Astrocyte (in vitro differentiated cells and primary cell): ENCODE measurements at places on chromosomes 6 and 20. TPM values are rescaled to one million over a fixed set of nuclear protein-coding genes. Genes with fewer than 3 reads are reported as not detected.

DNA sequence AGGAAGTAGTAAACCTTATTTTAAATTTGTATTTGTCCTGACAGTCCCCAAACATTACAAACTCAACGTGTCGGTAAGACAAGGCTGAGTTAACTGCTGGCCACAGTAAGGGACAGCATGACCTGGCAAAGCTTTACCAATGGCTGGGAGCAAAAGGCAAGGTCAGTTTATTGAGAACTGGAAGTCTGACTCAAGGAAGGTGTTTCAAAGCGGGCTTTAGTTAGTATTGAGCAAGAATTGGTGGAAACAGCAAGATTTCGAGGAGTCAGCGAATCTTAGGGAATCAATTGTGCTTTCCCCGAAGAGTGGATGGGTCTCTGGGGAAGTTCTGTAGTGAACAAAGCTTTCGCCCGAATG, 885 bp upstream of the GZF1 start:
- DNase-seq: no peak

DNA sequence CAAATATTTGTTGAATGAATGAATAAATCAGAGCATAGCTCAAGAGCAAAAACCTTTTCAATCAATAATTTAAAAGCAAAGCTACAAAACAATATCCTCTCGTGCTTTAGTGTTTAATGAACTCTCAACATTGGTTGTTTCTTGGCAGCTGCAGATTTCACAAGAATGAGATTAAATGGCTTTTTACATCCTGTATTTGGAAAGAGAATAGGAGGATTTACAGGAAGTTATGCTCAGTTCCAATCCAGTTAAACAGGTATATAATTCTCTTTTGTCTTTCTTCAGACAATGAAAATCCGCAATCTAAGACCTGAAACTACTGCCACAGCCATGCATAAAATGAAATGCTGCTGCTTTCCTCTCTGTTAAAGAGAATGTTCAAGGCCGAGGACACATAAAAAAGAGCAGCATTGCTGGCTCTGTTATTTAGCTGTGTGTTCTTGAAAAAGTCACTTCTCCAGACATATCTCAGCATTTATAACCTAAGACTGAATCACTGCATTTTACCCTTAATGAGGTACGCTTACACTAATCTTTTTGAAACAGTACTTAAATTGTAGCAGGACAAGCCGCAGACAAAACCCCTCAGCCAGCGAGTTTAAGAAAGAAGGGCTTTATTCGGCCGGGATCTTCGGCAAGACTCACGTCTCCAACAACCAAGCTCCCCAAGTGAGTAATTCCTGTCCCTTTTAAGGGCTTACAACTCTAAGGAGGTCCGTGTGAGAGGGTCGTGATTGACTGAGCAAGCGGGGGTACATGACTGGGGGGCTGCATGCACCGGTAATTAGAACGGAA, 3.6 kb downstream of the C6orf52 start:
- no peak for DNase-seq

- DNase-seq: no peak
Measured at GRCh38 chr20:45462711-45463509, 6.6 kb upstream of the WFDC2 start.

- peak; percentile 95 for DNase-seq
Measured at GRCh38 chr6:16322666-16323312, 84.4 kb downstream of the GMPR start.

- peak; percentile 89 for DNase-seq
Measured at GRCh38 chr6:161544801-161545480, 271.1 kb upstream of the AGPAT4 start.

DNA sequence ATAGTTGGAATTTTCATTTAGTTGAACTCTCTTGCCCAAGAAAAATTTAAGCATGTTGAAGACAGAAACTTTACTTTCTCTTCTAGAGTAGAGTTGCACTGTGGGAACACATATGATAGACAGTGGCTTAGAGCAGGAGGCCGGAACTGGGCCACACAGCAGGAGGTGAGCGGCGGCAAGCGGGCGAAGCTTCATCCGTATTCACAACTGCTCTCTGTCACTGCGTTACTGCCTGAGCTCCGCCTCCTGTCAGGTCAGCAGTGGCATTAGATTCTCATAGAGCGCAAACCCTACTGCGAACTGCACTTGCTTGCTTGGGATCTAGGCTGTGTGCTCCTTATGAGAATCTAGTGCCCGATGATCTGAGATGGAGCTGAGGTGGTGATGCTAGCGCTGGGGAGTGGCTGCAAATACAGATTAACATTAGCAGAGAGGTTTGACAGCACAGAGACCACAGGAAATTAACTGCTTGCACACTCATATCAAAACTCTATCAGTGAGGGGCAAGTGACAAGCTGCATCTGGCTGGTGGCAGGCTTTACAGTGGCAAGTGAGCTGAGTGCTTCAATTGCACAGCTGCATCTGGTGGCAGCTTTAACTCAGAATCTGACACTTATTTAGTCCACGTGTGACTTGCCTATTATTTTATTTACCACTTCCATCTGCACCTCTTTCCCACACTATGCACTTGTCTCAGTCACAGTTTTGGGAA, 174.9 kb upstream of the C6orf118 start:
- no peak for DNase-seq

- DNase-seq: no peak
Measured at GRCh38 chr20:47887477-47888080, 102.3 kb upstream of the SULF2 start.

DNA sequence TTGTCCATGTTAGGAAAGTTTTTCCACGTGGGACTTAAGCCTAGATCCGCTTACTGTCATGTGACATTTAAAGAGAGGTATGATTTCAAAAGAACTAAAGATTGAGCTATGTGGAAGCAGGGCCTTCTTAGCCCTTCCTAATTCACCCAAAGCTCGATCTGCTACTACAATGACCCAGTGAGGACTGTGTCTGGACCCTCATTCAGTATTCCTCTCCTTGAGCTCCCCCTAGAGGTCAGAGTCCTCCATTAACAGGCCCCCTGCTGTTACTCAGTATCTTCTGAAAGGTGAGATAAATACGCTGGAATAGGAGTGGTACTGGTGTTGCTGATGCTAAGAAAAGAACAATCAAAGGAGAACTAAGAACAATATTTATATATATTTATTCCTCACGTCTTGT, 414.0 kb downstream of the GJA1 start:
- peak; percentile 54 for DNase-seq

GRCh38 chr20:44586289-44586911, 4.0 kb downstream of the PKIG start:
- peak; percentile 10 for DNase-seq

GRCh38 chr6:117276778-117277316, 11.5 kb downstream of the VGLL2 start:
- DNase-seq: no peak

DNA sequence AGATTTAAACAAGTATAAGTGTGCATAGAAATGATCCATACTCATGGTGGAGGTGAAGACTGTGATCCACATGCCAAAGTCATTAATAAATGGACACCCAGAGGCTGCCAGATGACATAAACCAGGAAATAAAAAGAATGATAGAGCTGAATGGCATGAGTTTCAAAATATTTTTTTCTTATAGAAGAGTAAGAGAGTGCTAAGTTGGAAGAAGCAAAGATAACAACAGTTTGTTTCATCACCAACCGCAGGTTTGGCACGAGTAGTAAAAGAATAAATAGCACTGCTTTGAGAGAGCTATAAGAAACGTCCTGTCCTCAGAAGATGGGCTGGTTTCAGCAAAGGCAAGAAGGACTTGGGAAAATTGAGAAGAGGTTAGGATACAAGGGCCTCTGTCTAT, 246.9 kb downstream of the UBE3D start:
- peak; percentile 77 for DNase-seq

- no peak for DNase-seq
Measured at GRCh38 chr20:20267685-20268370, 100.1 kb upstream of the INSM1 start.

DNA sequence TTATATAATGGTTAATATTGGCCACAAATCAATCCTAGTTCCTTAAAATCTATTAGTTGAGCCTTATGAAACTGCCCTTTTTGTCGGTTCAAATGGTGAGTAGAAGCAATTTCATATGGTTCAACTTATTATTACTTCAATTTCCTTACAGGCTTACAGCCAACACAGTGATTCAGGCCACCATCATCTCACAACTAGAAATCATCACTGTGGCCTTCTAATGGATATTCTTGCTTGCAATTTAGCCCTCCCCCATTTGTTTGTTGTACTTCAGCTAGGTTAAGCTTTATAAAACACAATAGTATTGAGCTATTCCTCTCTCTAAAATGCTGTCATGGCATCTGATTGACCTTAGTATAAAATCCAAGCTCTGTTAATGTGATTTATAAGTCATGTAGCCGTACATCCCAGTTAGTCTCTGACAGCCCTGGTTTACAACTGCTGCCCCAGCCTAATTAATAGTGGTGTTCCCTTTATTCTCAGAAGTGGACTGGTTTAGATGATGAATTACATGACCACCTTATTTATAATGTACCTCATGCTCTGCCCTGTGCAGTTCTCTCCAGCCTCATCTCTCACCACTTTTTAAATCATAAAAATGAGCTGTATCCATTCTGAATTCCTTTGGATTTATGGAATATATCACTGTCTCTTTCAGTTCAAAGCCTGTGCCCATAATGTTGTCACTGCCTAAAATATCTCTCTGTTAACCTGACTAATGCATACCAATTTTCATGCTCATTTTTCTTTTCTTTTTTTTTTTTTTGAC, 36.7 kb downstream of the LAMA2 start:
- no peak for DNase-seq

- no peak for DNase-seq
Measured at GRCh38 chr6:142746524-142746923, 198.5 kb downstream of the HIVEP2 start.

- DNase-seq: peak; percentile 9
Measured at GRCh38 chr6:62652692-62653328, 366.8 kb upstream of the KHDRBS2 start.

DNA sequence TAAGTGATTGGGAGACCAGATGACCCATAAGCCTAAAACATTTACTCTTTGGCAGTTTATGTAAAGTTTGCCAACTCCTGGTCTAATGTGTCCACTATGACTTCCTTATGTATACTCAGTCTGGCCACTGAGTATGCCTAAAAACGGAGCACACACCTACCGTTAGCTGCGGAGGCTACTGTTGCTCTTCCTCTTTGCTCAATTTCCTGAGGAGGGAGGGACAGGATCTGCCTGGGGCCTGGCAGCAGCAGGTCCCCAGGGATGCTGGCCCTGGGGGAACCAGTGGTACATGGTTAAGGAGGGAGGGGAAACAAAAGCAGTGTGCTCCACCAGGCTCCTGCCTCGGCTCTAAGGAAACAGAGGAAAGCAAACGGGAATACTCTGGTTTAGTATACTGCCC, 113.5 kb downstream of the CDYL start:
- no peak for DNase-seq

DNA sequence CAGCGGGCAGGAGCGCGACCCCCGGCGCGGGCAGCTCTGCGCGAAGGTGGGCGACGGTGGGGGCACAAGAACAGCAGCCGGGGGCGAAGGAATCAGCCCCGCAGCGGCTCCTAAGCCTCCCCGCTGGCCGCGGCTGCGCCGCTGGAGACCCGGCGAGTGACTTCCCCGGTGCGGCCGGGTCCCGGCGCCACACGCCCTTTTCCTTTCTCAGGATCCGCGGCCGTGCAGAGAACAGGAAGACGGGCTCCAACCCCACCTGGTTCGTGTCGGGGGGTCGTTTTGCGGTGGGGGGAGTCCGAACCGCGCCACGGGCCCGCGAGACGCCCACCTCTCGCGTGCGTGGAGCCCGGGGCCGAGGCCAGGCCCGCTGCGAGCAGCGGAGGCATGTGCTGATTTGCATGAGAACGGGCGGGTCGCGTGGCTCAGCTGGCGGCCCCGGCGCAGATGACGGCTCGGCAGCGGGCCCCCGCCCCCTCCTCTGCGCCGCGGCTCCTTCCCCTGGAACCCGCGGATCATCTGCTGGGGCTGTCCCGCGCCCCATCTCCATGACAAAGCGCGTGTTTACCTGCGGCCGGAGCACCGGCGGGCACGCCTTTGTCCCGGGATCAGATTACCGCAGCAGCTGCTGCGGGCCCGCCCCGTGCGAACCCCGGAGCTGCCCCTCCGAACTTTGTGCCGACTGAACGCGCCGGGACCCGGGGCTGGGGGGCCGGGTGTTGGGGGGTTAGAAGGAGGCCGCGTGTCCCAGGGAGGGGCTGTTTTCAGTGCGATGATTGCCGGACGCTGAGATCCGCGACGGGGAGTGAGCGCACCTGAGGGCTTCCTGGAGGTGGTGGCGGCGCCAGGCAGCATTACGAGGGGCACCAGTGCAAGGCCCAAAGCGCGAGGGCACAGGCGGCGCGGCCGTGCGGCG, 4.9 kb upstream of the DLL1 start:
- DNase-seq: no peak

- peak; percentile 4 for DNase-seq
Measured at GRCh38 chr20:21615617-21616080, 89.8 kb upstream of the PAX1 start.

GRCh38 chr6:3977875-3978711, 100.8 kb downstream of the FAM217A start:
- peak; percentile 86 for DNase-seq

DNA sequence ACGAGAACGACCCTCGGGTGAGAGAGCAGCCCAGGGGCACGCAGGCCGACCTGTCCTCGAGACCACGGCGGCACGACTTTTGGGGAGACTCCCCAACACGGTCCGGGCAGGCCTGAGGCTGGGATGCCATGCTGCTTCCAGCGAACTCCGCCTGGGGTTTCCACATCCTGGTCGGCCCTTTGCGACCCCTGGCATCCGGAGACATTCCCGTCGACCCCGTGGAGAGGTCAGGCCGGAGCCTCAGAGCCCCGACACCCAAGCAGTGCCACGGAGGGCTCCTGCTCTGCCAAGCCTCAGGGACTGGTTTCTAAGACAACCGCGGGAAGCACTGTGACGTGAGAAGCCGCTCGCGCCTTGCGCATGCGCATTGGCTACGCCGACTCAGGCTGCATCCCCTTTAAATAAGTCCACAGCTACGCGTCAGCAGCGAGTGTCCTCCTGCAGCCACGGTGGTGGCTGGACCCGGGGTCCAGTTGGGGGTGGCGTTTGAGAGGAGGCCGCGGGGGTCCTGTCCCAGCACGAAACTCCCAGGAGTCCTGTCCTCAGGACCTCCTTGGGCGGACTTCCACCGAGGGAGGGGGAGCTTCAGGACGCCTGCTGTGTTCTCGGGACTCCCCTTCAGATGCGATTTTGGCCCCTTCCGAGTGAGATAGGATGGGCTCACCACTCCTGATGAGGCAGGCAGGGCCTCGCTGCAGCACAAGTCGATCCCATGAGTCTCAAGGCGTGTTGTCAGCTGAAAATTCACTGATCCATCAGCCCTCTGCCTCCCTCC, 1089.3 kb upstream of the DEFB115 start:
- no peak for DNase-seq

- no peak for DNase-seq
Measured at GRCh38 chr20:57934913-57935312, 225.1 kb upstream of the PMEPA1 start.

DNA sequence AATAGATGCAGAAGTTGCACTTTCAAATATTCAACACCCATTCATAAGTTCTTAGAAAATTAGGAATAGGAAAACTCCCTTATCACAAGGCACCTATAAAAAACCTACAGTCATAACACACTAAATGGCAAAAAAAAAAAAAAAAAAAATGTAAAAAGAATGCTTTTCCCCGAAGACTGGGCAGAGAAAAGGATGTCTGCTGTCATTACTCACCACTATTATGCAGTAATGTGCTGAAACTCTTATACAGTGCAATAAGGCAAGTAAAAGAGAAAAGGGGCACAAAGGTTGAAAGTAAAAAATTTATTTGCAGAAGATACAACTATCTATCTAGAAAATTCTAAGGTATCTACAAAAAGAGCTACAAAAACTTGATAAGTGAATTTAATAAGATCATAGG, 607.8 kb upstream of the ARID1B start:
- no peak for DNase-seq

PPP1R3G gene
- total RNA-seq: 0.39 and 0.70 TPM in 2 replicates

LAMP5 gene
- total RNA-seq: 2.3 and 4.7 TPM in 2 replicates

KIAA1755 gene
- total RNA-seq: 0.77 and 1.1 TPM in 2 replicates

PKIB gene
- 64.1 and 74.6 TPM in 2 replicates for total RNA-seq

CLPSL1 gene
- total RNA-seq: not detected in 2 replicates

BMP7 gene
- total RNA-seq: 12.3 and 15.3 TPM in 2 replicates

PHACTR2 gene
- 32.7 and 44.7 TPM in 2 replicates for total RNA-seq
